ENCODE measurements at places on chromosomes 3 and 15.

GRCh38 chr3:4520033-4520816 lies 27.1 kb downstream of the ITPR1 start:
- no peak for DNase-seq

DNA sequence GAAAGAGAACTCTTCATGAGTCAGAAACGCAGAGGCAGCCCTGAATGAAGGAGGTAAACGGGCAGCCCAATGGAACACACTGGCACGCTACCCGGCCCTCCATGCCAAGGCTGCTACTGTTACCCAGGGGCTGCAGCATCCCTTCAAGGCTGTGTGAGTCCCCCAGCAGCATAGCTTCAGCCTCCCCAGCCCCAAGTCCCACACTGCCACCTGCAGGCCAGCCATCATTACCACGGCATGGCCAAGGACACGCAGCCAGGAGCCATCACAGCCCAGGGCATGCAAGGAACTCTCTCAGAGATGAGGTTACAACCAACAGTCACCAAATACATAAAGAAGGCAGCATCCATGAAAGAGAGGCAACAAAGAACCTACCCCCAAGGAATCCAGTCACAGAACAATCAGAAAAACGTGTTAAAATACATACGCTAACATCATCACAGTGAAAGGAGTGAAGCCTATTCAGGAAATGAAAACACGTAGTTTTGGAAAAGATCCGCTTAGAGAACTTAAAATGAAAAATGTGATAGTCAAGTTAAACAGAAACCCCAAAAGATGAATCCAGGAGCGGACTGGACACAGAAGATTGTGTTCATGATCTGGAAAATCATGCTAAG lies 22.4 kb downstream of the PLA2G4F start:
- peak; percentile 17 for DNase-seq

DNA sequence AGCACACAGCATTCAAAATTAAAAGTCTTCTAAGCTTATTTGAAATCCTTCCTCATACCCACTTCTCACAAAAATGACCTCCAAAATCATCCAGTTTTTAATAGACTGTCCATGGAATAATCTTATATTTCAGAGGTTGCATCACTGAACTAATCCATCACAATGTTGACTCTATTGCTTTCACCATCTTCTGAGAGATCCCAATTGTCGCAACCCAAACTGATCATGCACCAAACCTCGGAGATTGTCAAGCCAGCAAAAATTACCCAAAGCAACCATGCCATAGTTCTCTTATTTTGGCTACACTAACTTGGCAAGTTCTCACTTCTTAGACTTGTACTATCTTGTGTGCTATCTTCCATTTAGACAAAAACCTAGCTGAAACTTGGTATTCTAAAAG lies 75.5 kb downstream of the LRRFIP2 start:
- DNase-seq: no peak

- DNase-seq: no peak
These were observed 2.3 kb downstream of the SUCNR1 start for GRCh38 chr3:151875759-151876158.

DNA sequence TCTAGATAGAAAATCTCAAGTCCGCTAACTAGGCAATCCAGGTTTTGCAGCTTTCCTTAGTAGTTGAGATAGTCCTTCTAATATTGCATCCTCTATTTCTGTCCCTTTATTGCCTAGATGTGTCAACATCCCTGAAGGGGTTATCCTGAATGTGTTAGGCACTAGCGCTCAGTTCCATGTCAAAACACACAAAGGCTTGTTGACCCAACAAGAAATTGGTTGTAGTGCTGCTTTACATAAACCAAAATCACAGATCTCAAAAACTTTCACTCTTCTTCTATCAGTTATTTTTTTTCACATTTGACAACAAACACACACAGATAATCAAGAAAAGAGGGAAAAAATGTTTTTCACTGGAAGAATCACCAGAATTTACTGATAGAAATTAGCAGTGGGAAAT lies 51.4 kb upstream of the SOX2 start:
- DNase-seq: no peak

DNA sequence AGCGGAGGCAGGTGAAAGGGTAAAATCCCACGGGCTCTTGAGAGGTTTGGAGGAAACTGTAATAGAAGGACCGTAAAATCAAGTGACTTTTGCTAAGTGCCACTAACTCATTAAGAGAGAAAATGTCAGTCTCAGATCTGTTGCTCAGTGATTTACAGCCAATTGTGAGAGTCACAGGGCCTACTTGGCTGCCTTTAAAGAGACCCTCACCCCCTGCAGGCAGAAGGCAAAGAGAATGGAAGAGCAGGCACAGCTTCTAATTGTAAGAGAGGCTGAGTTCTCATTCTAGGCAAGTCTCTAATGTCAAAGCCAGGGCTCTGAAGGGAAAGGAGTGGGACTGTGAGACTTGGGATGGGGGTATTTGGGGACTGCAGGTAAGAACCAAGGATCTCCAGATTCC lies 9.3 kb upstream of the SYNM start:
- DNase-seq: no peak

DNA sequence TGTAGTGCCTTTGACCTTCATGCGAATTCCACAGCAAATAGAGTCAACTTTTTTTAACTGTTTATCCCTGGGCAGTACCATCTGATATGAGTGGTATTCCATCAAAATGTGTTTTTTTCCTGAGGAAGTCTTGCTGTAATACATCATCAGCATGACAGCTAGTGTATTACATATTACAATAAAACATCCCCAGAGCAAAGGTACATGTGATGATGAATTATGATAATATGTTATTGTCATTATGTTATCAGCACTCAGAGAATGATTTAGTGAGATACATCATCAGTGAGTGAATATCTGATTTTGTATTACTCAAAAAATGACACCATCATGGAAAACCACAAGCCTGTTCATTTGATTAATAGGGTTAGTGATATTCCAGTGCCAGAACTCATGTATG lies 69.7 kb upstream of the ARL6 start:
- no peak for DNase-seq

- no peak for DNase-seq
These were observed 21.4 kb downstream of the SECISBP2L start for GRCh38 chr15:49024840-49025239.

- no peak for DNase-seq
These were observed 51.0 kb downstream of the VGLL4 start for GRCh38 chr3:11592445-11593298.

DNA sequence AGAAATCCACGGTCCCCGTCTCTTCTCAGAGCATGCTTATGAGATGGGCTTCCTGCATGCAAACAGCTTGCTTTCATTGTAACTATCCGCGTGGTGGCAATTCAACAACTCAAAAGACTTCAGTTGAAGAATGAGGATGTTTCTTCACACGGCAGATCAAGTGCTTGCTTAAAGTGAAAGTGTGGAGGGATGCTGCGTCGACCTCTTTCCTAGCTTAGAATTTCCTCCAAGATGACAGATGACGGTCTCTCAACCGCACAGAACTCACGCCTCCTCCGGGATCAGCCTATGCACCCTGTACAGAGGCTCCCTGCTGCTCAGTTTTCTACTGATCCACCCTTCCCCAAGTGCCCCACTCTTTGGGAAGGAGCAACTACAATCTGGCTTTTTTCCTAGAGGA lies 47.8 kb downstream of the PCSK6 start:
- DNase-seq: no peak

DNA sequence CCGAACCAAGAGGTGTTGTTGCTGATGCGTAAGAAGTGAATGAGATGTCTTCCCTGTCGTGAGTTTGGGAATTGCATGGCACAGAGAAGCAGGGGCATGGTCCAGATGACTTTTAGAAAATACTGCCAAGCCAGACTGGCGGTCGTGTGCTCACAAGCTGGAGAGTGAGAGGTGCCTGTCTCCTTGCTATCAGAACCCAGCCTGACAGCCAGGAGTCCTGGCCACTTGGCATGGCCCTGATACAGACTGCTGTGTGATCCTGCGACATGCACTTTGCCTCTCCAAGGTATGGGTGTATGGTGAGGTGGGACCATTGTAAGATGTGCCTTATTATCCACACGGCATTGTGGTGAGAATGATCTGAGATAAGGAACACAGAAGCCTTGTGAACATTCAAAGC lies 93.0 kb downstream of the SMAD3 start:
- DNase-seq: no peak

GRCh38 chr3:47581422-47581821 lies 2.8 kb upstream of the CSPG5 start:
- DNase-seq: no peak

- DNase-seq: no peak
These were observed 37.3 kb upstream of the MGA start for GRCh38 chr15:41622901-41623300.

DNA sequence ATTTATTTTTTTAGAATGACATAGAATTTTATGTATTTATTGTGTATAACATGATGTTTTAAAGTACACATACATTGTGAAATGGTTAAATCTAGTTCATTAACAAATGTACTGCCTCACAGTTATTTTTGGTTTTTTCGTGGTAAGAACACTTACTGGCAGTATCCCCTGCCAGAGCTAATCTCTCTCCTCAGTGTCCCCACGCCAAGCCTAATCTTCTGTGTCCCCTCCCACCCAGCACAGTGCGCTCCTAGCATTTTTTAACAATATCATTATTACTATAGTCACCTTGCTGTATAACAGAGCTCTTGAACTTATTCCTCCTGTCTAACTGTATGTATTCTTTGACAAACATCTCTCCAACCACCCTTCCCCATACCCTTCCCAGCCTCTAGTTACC lies 333.2 kb downstream of the GABRB3 start:
- no peak for DNase-seq

- DNase-seq: no peak
These were observed 7.4 kb upstream of the CCK start for GRCh38 chr3:42273361-42273760.

DNA sequence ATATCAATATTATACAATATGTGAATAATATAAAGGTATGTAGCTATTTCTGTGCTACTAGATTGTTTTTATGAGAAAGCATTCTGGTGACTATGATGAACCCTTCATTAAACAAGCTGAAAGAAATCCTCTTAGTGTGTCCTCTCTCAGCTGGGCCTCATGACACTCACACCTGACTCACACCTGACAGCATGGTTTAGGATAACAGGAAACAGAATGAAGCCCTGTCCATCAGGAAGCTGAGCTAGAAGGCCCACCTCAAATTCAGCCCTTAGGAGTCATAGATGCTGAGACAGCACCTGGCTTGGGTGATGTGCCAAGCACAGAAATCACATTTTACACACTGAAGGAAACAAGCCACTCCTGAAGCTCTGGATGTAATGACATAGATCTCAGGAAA lies 30.8 kb downstream of the CHCHD4 start:
- DNase-seq: no peak

DNA sequence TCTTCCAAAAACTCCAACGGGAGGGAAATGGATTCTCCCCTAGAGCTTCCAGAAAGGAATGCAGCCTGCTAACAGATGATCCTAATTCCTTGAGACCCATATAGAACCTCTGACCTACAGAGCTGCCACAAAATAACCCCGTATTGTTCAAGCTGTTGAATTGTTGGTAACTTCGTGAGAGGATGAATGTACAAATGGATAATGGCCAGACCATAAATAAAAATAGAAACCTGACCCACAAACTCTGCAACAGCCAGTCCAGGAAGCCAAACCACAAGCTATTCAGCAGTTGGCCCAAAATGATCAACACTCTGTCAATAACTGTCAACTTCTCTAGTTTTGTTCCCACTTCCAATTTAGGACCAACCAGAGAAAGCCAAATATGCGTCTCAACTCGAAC lies 414.0 kb upstream of the ZNF717 start:
- DNase-seq: no peak

DNA sequence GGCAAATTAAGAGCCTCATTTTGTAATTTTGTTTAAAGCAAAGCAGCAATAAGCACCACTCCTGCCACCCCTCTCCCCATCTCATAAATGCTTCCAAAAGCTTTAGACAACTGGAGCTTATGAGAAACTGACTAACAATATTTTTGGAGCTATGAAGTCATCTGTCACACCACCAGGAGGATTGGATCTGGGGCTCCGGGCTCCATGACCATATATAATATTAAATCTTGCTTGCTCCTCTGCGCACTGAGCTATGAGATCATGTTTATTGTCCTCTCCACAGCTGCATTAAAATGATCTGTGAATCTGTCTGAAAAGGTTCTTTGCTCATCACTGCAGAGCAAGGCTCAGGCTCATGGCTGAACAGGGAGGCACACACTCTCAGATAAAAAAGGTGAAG lies 323.7 kb downstream of the ZNF621 start:
- DNase-seq: no peak

- DNase-seq: no peak
These were observed 251.6 kb downstream of the RBMS3 start for GRCh38 chr3:29532473-29532872.

DNA sequence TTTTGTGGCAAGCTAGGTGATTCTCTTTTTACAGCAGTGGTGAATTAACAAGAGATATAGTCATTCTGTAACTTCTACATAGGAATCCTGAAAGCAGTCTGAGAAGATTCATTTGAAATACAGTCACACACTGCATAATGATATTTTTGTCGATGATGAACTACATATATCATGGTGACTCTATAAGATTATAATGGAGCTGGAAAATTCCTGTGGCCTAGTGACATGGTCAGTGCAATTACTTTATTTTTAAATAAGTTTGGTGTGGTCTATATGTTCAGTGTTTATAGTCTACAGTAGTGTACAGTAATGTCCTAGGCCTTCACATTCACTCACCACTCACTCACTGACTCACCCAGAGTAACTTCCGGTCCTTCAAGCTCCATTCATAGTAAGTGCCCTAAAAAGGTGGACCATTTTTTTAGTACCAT lies 511.4 kb upstream of the MCTP2 start:
- no peak for DNase-seq

- no peak for DNase-seq
These were observed 19.9 kb upstream of the SYNM start for GRCh38 chr15:99084965-99085364.

- no peak for DNase-seq
These were observed 177.5 kb downstream of the STT3B start for GRCh38 chr3:31710123-31710803.

All from nucleus accumbens (tissue), 56 donors.